Right renal pelvis (tissue), 4 donors: ENCODE measurements at places on chromosomes 3 and 15. TPM values are rescaled to one million over a fixed set of nuclear protein-coding genes. Genes with fewer than 3 reads are reported as not detected.

Gene FBXO40
- polyA plus RNA-seq: 0.01 TPM

DNA sequence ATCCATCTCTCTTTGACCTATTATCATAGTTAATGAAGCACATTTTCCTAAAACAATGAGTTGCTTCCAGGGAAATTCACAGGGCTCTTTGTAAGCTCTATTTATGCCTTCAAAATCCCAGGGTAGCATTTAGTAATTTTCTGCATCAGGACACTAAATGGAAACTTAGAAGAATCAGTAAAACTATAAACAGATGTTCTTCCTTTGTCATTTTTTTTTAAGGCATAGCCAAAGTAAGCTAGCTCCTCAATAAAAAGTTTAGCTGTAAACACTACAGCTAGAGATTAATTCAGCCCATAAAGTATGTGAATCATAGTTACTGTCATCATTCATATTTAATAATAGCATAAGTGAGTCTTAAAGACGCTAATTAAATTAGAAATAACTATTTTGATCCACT is 79.3 kb downstream of the RPL22L1 start:
- no peak for DNase-seq

Gene USP50
- 2.1 TPM for polyA plus RNA-seq

DNA sequence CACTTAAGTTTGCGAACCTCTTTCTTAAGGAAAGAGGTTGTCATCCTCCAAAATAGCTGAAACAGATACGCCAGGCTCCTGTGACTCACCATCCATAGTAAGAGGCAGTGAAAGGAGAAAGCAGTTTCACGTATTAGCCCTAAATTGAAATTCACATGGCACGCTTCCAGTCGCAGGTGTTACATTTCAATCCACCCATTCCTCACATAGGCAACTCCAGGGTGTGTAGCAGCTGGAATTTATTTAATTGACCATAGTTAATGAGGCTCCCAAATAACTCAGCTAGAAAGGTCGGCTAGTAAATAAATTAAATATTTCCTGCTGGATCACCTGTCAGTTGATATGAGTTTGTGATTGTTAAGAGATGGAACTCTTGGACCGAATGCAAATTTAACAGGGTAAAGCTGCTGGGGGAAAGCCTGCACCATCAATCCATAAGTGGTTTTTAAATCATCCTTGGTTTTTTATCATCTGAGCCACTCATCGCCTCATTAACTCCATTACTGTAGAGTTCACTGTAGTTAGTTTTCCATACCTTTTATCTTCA is 19.6 kb downstream of the NSUN3 start:
- no peak for DNase-seq

- no peak for DNase-seq
Measured at GRCh38 chr15:65645392-65645791, 23.7 kb downstream of the SLC24A1 start.

GRCh38 chr3:61563313-61564271 is 2.2 kb downstream of the PTPRG start:
- DNase-seq: no peak

Gene CLDN16
- 56.2 TPM for polyA plus RNA-seq

- DNase-seq: no peak
Measured at GRCh38 chr15:74709892-74710291, 14.1 kb upstream of the EDC3 start.

DNA sequence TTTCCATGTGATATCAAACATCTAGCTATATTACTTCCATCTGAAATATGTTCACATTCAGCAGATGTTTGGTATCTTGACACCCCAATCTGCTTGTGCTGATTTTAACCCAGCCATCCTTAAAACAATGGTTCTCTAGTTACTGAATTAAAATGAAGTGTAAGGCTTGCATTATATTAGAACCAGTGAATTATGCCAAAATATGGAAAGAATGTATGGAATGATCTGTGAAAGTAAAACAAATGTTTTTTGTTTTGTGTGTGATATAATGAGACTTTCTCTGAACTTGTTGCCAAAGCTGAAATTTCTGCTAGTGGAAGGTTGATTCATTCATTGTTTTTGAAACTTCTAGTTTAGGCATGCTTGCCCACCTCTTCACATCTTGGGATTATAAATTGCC is 317.1 kb downstream of the MEX3B start:
- no peak for DNase-seq

DNA sequence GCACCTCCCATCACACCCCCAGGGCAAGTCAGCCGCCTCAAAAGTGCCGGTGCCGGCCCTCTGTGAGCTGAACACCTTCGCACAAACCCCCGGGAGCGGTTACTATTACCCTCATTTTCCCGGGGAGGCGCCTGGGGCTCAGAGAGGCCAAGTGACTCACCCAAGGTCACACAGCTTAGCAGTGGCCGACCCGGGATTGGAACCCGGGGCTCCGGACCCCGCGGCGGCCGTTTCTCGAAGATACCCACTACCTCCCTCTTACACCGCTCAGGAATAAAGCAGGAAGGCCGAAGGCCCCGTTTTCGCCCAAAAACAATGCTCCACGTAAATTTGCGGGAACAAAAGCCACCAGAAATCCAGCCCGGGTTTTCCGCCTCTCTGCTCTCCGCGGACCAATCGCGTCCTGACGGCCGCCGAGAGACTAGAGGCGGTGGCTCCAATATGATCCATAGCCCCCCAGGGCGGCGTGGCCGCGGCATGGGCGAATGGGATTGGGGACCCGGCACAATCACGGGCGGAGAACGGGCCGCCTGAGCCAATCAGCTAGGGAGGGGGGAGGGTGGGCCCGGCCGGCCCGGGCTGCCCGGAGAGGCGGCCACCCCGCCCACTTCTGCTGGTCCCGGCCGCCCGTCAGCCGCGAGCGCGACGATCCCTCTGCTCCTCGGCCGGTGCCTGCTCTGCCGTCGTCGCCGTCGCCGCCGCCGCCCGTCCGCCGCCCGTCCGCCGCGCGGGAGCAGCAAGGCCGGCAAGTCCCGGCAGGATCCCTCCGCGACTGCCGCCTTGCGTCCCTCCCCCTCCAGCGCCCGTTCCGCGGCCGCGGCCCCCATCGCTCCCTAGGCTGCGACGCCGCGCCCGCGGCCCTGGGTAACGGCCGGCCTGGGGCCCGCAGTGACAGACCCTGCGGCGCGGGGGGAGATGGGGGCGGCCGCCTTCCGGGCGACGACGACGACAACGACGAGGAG is 177.0 kb downstream of the OR4M2 start:
- no peak for DNase-seq

Gene CLEC3B
- polyA plus RNA-seq: 40.3 TPM

Gene SCAMP2
- polyA plus RNA-seq: 84.0 TPM

- no peak for DNase-seq
Measured at GRCh38 chr15:68379759-68380290, 52.1 kb downstream of the ITGA11 start.

GRCh38 chr3:155835341-155836071 is 18.7 kb downstream of the SLC33A1 start:
- no peak for DNase-seq

DNA sequence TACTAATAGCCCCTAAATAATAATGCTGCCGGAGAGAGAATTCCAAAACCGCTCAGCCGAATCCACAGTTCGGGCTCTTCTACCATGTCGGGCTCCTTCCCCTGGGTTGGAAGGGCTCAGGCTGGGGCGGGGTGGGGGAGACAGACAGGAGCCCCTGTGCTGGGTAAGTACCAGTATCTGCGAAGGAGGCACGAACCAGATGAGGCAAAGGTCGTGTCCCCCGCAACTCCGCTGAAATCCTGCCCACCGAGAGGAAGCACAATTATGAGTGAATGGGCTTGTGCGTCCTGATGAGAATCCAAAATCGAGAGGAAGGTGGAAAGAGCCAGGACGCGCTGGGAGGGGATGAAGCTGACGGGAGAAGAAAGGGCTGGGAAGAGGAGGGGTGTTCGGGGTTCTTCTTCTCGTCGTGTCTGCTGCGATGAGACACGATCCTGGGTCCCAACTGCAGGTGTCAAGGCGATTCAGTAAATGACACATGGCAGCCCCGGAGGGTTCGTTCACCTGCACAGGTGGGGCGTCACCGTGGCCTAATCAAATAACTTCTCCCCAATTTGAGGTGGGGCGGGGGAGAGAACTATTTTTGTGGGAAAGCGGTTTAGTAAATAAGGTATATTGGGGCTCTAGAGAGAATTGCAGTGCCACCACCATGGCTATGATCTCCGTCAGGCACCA is 707 bp upstream of the FAM81A start:
- DNase-seq: no peak

Gene PAQR9
- 0.87 TPM for polyA plus RNA-seq

Gene TEX9
- polyA plus RNA-seq: 27.8 TPM

Gene TP63
- 0.91 TPM for polyA plus RNA-seq

DNA sequence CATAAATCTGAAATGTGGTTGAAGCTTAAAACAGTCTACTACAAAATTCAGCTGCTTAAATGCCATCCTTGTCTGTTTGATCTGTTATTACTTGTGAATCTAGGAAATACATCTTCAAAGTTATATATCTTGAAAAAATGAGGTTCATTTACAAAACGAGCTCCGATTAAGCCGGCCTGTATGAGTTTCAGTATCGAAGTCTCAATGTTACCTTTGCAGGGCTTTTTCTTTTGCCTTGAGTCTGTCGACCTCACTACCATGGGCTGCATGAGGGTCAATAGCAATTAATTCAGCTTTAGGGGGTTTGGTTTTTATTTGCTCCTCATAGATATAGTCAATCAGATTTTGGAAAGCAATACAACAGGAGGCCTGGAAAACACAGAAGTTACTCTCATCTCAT is 23.2 kb downstream of the ERICH6 start:
- no peak for DNase-seq

Gene RBPMS2
- 13.2 TPM for polyA plus RNA-seq

- DNase-seq: no peak
Measured at GRCh38 chr15:41985236-41986160, 13.1 kb upstream of the EHD4 start.

DNA sequence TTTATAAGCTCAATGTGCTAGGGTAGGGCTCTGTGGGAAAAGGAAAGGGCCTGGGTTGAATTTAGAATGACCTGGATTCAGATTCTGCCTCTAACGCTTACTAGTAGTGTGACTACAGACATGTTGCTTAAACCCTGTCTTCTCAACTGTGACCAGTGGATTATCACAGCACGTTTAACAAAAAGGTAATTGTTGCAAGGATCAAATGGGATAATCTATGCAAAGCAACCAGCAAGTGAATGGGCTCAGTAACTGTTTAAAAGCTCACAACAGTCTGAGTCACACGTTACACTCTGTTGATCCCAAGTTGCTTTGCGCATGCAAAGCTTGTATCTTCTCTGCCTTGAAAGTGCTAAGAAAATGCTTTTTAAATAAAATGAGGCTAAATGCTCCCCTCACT is 236.5 kb downstream of the IL20RB start:
- no peak for DNase-seq

Gene LDHAL6B
- polyA plus RNA-seq: 0.17 TPM

Gene GOLGA8N
- polyA plus RNA-seq: 23.3 TPM

DNA sequence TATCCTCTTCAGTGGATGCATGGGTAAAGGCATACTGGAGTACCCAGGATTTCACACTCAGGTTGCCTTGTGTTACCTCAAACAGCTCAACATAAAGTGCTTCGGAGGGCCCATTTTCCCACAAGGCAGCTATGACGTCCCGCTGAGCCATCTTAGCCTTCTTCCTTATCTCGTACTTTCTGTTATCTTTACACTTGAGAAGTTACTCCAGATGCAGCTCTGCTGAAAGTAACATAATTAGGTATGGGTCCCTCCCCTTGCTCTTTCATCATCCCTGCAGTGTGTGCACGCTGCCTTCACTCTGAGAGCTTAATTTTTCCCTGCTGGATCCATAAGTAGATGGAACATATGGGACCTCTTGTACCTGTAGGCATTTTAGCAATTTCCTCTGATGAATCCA is 410.3 kb downstream of the AGBL1 start:
- no peak for DNase-seq

DNA sequence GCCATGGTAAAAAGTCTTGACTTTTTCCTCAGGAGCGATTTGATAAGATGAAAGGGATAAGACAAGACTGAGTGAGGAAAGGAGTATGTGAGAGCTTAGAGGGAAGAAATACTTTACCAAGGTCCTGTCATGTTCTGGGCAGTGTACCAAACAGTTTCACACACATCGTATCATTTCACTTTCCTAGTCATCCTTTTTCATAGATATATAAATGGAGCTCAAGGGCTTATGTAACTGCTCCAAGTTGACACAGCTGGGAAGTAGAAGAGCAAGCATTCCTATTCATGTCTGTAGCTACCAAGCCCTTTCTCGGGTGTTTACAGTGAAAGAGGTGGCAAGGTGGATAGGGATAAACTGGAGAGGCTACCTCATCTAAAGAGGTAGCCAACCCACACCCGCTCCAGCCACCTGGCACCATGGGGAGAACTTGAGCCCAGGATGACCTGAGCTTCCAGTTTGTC is 57.4 kb downstream of the MRPS25 start:
- no peak for DNase-seq

GRCh38 chr3:55966566-55966965 is 479.5 kb upstream of the WNT5A start:
- no peak for DNase-seq

DNA sequence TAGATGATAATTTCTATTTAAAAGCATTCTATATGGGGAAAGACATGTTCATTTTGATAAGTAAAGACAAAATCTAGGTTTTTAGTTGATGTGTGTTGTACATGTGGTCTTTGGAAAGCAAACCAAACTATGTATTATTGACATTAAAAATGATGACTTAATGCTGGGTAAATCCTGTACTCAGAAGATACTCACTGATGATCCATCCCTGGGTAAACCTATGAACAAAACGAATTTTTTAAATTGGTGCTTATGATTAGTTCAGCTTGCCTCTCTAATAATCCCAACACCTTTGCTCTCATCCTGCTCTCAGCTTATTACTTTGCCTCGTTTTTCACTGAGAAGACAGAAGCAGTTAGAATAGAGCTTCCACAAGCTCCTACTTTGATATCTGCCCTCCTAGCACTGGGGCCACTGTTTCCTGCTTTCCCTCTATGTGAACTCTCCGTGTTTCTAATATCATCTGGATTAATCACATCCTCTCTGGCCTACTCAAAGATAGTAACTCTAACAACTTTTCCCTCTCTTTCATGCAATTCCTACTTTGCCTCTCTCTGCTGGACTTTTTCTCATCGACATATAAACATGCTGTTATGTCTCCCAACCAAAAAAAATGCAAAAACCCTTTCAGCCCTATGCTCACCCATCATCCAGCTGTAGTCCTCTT is 29.3 kb downstream of the RARRES1 start:
- DNase-seq: no peak

- DNase-seq: peak; percentile 68
Measured at GRCh38 chr3:18758047-18758704, 333.0 kb upstream of the SATB1 start.
